ENCODE measurements at places on chromosomes 2 and 18.

GRCh38 chr2:24382363-24383073 lies 22.2 kb upstream of the ITSN2 start:
- peak; percentile 41 for DNase-seq

DNA sequence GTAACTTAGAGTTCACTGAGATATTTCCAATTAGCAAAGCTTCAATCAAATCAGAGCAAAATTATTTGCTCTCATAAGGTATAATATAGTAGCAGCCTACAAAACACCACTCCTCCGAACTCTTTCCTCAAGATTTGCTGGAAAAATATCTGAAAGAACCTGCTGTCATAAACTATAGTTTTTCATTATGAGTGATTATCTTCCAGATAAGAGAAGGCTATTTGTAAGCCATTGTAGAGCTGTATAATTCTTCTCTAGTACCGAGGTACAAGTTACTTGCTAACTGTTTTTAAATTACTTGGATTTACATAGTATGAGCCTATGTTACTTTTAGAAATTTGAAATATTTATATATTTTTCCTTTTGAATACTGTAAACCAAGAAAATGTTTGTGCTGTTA lies 2.1 kb downstream of the NDC80 start:
- no peak for DNase-seq

- DNase-seq, result no peak
Measured at GRCh38 chr2:8141079-8141707, 540.7 kb upstream of the ID2 start.

- DNase-seq, result no peak
Measured at GRCh38 chr2:46569061-46569560, 89.7 kb downstream of the TMEM247 start.

DNA sequence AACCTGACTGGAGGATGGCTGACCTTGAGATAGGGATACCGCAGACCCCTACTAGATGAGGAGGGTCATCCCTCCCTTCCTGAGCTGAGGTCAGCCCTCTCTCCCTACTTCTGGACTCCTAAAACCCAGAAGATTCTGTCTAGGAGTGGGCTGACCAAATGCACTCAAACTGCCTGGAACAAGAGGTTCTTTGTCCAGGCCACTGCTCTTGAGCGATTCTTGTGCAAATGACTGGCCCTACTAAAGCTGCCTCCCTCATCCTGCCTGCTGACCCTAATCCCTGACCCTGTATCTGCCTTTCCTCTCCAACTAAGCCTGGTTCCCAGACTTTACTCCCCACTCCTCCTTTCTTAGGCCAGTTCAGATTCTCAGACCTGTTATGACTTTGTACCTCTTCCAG lies 56.2 kb downstream of the EFR3B start:
- DNase-seq, result no peak

GRCh38 chr2:11977766-11978524 lies 231.5 kb downstream of the LPIN1 start:
- DNase-seq, result no peak

- no peak for DNase-seq
Measured at GRCh38 chr2:26885651-26886329, 37.9 kb downstream of the DPYSL5 start.

GRCh38 chr18:62847081-62847480 lies 131.7 kb downstream of the PHLPP1 start:
- DNase-seq, result no peak

DNA sequence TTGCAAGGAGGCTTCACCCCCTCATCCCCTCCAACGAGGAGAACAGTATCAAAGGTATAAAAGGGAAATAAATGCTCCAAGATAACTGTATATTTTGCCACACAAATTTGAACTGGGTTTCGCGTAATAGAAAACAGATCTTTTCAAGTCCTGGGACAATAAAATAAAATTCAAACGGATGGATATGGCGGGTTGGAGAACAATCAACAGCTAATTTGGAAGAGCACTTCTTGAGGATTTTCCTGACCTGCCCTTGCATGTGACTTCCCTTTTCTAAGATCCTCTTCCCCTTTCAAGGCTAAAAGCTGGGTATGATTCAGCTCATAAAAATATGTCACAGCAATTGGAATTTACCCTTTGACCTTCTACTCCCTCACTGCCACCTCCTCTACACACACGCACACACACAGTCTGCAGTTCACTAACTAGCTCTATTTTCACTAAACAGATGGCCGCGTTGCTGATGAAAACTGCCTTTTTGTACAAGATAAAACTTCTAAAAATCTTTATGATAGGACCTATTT lies 386.9 kb downstream of the FIGN start:
- DNase-seq, result no peak
